ENCODE measurements at places on chromosomes 6 and 20. TPM values are rescaled to one million over a fixed set of nuclear protein-coding genes. Genes with fewer than 3 reads are reported as not detected.
A peak's percentile ranks its signal among the peaks of the same experiment; 100 is the strongest.

DNA sequence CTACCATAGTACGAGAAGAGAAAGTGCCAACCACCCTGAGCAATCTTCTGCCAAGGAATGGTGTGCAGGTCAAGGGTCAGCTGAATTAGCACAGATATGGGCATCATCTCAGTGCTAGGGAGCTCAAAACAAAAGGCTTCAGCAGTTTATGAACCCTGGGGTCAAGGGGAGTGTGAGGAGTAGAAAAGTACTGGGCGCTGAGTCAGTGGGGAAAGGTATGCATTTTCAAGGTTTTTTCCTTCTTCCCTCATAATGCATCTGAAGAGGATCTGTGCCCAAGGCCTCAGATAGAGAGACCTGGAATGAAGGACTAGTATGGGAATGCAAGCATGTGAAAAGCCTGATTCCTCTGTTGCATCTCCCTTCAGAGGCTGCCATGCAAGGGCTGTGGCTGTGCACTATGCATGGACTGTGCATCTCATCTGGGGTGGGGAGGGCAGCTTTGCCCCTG, 81.7 kb downstream of the PERP start:
- DNase-seq = no peak

DNA sequence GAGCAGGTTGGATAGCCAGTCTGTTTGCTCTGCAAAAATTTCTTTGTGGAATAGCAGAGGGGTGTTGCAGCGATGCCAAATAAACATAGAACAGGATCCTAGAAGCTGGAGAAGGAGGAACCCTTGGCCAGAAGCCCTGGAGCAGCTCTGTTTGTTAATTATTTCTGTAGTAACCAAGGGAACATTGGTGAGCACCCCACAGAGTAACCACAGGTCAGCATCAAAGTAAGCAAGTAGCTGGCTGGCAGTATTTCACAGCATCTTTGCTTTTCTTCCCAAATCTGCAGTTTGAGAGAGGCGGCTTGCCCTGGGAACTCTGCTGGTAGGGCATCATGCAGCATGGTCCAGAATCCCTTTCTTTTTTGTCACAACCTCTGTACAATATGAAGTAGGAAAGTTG, 12.7 kb upstream of the APMAP start:
- no peak for DNase-seq

DNA sequence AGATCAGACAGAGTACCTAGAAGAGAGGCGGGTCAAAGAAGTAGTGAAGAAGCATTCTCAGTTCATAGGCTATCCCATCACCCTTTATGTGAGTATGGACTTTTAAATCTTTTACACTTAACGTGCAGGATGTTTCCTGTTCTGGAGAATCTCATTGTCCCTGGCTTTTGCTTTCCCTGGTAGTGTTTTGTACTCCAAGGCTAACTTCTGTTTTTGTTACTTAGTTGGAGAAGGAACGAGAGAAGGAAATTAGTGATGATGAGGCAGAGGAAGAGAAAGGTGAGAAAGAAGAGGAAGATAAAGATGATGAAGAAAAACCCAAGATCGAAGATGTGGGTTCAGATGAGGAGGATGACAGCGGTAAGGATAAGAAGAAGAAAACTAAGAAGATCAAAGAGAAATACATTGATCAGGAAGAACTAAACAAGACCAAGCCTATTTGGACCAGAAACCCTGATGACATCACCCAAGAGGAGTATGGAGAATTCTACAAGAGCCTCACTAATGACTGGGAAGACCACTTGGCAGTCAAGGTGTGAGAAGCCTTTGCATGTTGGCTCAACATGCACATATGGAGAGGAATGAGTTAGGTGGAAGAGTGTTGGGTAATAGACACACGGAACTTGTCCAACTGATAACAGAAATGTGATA, 3.3 kb downstream of the HSP90AB1 start:
- DNase-seq = no peak

- DNase-seq = no peak
These were observed 3.1 kb downstream of the TCF19 start for GRCh38 chr6:31161216-31162126.

- no peak for DNase-seq
These were observed 886 bp downstream of the SDCBP2 start for GRCh38 chr20:1327827-1328679.

The FLRT3 gene
- not detected for total RNA-seq

GRCh38 chr20:59242714-59243626, 57.4 kb upstream of the EDN3 start:
- DNase-seq = peak; percentile 61

DNA sequence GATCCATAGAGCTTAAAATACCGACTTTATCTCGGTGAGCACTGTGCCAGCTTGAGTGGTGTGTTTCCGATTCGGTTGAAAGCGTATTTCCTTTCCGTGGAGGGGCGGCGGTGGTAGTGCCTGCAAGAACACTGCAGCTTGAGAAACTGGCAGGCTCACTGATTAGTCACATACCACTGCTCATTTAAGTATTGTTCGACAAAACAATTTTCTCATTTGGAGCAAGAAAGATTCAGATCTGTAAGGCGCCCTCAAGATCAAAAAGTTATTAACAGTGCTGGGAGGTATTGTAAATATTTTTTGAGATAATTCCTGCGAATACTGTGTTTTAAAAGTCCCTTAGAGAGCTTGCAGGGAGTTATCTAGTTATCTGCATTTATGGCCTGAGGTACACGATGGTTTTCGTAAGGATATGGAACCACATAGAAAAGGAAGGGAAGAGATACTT, 1.3 kb downstream of the MAPK14 start:
- peak; percentile 79 for DNase-seq

GRCh38 chr20:21436205-21436604, 38.9 kb upstream of the NKX2-4 start:
- DNase-seq = no peak

GRCh38 chr6:84733889-84734288, 30.5 kb downstream of the TBX18 start:
- DNase-seq = no peak

DNA sequence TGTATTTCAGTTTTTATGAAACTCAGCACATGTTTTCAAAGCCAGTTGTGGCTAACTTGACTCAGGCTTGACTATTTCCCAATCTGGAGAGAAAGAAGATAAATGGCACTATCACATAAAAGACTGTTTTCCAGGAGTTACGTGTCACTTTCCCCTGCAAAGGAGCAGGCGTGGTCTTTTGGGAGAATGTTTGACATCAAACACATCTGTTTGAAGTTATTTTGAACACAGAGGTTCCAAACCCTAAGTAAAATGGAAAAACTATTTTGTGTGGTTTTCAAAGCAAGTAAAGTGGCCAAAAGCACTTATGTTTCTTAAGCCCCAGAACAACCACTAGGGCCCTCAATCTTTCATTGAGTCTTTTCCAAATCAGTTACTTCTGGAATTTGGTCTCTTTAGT, 89.7 kb downstream of the FOXF2 start:
- no peak for DNase-seq

DNA sequence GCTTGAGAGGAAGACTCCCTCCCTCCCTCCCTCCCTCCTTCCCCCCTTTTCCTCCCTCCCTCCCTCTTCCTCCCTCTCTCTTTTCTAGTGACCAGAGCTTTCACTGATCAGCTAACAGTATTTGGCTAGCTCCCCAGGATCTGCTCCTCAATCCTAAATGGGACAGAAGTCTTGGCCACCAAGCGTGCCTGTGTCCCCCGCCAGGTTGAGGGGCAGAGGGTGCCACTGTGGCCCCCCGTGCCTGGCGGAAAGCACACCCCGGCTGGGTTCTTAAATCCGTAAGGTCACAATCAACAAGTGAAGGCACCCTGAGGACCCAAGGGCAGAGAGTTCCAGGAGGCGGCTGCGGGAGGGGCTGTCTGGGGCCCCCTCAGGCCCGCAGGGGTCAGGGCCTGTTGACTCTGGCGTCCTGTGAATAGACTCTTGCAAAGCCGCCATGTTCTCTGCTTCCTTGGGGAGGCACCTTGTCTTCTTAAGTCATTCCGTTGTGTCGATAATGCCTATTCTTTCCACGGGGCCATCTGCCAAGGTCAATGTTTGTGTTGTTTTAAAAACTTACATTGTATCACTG, 38.9 kb upstream of the STX16 start:
- no peak for DNase-seq

The STMND1 gene
- total RNA-seq = not detected

DNA sequence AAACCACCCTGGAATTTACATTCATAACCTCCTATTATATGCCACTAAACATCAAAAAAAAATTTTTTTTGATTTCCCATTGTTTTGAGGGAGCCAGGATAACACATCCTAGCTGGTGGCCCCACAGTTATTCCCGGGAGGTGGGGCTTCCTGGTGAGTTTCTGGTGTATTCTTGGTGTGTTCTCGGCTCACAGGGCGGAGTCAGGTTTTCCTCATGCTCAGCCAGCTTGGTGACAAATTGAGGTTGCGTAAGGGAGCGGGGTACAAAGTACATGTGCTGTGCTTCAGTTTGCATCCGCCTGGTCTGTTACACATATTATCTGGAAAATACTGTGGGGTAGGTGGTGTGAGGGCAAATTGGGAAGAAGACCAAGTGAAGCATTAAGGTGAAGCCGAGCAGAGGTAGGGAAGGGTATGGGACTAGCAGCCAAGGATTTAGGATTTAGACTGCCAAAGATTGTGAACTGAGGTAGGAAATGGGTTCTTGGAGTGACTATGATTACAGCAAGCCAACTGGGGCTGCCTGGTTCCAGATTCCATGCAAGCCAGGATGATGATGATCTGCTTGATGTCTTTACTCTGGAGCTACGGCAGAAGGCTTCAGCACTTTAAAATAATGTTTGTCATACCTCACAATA, 46.2 kb upstream of the EEF1A1 start:
- no peak for DNase-seq

DNA sequence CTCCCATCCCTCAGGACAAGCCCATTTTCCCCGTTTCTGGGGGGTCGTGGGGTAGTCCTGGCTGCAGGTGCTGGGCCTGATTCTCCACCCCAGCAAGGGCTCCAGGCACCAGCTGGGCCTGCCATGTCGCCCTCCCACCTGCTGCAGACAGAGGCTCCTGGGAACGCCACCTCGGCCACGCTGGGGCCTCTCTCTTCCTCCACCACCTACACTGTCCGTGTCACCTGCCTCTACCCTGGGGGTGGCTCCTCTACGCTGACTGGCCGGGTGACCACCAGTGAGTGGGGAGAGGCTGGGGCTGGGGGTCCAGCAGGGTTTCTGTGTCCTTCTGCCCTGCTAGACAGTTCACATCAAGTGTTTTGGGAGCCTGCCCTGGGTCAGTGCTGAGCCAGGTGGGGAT, 19.3 kb downstream of the COL20A1 start:
- DNase-seq = no peak

DNA sequence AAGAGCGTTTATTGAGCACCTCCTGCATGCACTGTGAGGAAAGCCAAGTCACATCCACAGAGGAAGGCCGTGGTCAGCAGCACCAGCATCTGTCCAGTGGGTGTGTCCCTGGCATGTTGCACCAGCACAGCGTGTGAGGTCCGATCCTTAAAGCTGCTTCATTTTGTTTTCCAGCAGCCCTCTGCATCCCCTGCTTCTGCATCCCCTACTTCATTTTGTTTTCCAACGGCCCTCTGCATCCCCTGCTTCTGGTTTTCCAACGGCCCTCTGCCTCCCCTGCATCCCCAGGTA, 147.8 kb downstream of the SYCP2 start:
- no peak for DNase-seq

DNA sequence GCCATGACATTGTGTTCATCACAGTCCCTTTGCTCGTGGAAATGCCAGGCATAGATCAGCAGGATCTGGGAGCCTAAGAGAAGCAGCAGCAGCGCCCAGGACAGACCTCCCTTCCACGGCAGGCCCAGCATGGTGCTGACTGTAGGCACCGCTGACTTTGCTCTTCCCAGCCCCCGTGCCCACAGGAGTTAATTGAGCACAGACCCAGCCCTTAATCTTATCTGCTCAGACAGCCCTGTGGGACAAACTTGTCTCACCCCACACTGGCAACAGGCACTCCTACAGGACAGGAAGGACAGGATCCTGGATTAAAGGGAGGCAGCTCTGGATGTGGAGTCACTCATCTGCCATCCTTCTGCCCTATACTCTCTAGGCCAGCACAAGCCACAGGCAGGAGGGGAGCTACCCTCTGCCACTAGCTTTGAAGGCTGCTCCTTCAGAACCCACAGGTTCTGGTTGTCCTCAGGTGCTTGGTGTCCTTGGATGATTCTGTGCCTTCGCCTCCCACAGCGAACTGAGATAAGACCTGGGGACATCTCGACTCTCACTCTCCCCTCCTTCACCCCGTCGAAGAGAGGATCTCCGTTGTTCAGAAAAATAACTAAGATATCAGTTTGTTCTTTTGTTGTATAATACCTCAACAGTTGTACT, at the start of gene CST9L:
TSS of gene CST9L (minus strand) at position 165 of the 651 bp plus-strand sequence. CDS start at position 131, 34 bp downstream.
- no peak for DNase-seq

DNA sequence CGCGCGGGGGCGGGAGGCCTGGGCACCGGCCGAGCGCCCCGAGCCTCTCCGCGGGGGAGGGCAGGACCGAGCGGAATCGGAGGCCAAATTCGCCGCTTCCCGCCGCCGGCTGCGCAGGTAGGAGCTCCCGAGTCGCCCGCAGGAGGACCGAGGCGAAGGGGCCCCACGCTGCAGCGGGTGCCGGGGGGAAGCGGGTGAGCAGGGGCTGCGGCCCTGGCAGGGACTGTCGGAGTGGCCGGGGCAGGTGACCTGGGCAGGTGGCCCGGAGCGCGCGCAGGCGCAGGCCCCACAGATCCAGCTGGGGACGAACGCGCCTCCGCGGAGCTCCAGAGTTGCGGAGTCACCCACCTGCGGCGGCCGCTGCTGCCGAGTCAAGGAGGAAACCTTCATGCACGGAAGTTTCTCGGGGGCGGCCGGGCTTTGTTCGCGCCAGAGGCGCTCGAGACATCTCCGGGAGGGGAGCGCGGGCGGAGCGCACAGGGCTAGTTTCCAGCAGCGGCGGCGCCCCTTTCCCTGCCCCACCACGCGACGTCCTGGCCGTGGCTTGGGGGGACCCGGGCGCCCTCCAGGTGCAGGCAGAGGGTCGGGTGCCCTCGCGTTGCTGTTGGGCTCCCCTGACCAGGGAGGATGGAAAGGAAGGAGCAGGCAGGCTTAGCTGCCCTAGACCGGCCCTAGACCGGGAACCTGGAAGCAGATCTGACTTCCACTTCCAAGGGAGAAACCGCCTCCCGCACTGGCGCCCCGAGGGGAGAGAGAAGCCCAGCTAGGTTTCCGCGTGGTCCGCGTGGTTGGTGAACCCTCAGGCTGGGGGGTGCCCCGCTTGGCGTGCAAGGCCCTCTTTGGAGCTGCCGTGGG, 590 bp downstream of the SLCO4A1 start:
- peak; percentile 75 for DNase-seq

The PIGT gene
- 59.6 TPM for total RNA-seq

All from activated CD8-positive, alpha-beta T cell treated with anti-CD3 and anti-CD28 coated beads, Interleukin-2, amount 10 ng/mL, durations not matched to agents 7 days and 5 days (primary cell).